ENCODE measurements at places on chromosomes 4 and X. TPM values are rescaled to one million over a fixed set of nuclear protein-coding genes. Genes with fewer than 3 reads are reported as not detected.
A peak's percentile ranks its signal among the peaks of the same experiment; 100 is the strongest.

The EVC gene
- total RNA-seq: 12.9 TPM

DNA sequence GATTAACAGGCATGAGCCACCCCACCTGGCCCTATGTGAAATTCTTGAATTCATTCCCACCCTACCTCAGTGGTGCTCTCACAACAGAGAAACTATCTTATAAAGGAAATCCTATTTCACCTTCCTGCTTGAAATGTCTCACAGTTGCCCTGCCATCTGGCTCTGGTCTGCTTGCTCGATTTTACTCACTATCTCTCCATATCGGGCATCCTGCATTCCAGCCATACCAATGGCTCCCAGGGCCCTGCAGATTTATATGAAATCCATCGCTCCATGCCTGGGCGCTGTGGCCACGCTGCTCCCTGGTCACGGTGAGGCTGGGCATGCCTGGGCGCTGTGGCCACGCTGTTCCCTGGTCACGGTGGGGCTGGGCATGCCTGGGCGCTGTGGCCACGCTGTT, 15.8 kb downstream of the SORBS2 start:
- DNase-seq: no peak

The FANCB gene
- total RNA-seq: 1.8 TPM

The MAGEB5 gene
- not detected for total RNA-seq

DNA sequence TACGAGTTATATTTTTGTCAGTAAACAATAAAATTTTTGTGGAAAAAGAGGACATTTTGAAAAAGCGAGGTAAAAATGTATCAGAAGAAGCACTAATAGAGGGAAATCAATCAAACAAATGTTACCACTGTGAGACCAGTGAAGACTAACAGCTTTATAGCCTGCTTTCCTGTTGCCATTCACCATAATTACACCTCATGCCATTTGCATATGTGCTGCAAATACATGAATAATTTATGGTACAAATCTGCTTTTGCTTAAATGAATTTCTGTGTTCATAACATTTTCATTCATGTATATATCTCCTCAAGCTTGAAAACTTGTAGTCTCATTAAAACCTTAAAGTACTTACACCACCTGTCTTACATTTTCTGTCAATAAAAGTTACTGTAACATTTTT, 830.8 kb downstream of the ADGRL3 start:
- no peak for DNase-seq

DNA sequence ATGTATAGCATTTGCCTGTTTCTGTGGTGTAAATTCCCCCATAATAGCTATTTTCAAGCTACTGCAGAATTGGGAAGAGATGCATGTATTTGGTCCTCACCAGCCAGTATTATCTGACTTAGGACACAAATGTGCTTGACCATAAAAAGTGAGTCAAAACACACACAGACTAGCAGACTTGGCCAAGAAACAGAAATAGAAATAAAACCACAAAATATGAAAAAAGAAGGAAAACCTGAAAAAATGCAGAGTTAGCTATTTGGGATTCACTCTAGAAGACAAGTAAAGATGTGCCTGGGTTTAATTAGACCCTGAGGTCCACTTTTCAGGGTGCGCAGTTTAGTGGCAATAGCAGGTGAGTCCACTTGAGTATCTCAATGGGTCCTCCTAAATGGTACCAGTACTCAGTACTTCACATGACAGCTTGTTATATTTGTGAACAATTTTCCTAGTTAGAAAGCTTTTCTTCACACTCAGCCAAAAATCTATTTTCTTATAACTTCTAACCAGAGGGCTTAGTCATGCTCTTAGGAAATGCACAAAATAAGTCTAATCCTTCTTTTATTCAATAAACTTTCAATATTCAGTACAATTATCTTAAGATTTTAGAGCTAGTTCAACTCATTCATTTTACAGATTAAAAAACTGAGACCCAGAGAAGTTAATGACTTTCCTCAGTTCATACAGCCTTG, 108.7 kb upstream of the JADE1 start:
- DNase-seq: no peak

GRCh38 chr4:85496933-85497332, 22.0 kb downstream of the ARHGAP24 start:
- peak; percentile 96 for DNase-seq

GRCh38 chr4:54971474-54971950, 153.9 kb downstream of the KDR start:
- DNase-seq: peak; percentile 65

DNA sequence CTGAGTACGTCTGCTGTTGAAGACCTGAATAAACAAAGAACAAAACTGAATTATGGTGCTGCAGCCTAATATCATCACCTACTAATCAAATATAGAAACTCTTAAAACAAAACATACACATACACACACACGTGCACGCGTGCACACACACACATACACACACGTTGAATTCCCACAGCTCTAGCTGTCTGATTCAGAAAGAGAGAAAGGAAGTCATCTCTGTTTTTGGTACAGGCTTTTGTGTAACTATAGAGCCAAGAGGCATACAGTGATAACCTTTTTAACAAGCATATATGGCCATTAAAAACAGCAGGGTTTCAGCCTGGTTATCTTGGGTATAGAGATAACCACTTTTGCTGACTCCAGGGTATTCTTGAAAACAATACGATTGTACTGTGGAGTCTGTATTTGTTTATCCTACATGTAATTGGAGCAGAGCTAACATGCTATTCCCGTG, 823.2 kb downstream of the CCSER1 start:
- peak; percentile 37 for DNase-seq

DNA sequence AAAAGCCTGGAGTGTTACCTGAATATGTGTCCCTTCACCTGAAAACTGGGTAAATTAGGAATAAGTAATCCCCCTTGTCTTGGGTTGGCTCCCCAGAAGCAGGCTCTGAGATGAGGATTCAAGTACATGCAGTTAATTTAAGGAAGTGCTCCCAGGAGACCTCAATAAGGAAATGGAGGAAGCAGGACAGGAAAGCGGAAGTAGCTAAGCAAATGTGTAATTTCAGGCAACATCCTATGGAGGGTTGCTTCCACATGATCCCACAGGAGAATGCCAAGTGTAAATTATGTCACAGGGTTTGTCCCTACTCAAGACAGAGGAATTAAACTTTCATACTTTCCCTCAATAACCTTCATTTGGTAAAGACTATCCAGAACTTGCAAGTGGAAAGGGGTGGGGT, 48.1 kb upstream of the ARHGEF6 start:
- DNase-seq: no peak

DNA sequence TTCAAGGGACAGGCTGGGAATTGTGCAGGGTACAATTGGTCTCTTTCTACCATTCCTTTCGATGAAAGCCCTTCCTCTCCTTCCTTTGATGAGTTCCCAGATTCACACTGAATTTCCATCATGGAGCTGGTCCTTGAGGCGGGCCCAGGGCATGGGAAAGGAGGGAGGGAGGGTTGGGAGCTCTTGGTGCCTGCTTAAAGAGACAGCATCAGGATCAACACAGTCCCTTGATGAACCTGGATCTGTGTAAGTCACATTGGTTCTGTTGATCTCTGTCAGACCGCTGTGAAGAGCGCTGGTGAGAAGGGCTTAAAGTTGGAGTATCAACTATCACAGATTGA, 4.4 kb downstream of the PLP1 start:
- no peak for DNase-seq

GRCh38 chrX:53544936-53545335, 110.8 kb upstream of the HSD17B10 start:
- DNase-seq: no peak

DNA sequence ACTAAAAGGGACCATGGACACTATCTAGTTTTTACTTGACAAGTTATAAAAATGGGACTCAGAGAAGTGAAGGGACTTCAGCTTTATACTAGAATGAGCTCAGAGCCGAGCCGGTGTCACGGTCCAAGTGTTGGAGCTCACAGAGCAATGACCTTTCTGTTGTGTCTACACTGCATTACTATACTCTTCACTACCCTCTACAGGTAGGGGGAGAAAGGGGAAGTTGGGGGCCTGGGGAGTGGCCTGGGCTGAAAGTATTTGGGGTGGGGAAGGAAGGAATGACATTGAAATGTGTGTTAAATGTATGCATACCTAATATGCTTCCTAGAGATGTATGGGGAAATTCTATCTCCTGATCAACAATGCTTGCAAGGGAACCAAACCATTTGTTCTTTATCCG, 48.8 kb upstream of the HHIP start:
- no peak for DNase-seq

The IL15 gene
- 0.53 TPM for total RNA-seq

GRCh38 chrX:139932073-139932900, 566 bp downstream of the ATP11C start:
- no peak for DNase-seq

DNA sequence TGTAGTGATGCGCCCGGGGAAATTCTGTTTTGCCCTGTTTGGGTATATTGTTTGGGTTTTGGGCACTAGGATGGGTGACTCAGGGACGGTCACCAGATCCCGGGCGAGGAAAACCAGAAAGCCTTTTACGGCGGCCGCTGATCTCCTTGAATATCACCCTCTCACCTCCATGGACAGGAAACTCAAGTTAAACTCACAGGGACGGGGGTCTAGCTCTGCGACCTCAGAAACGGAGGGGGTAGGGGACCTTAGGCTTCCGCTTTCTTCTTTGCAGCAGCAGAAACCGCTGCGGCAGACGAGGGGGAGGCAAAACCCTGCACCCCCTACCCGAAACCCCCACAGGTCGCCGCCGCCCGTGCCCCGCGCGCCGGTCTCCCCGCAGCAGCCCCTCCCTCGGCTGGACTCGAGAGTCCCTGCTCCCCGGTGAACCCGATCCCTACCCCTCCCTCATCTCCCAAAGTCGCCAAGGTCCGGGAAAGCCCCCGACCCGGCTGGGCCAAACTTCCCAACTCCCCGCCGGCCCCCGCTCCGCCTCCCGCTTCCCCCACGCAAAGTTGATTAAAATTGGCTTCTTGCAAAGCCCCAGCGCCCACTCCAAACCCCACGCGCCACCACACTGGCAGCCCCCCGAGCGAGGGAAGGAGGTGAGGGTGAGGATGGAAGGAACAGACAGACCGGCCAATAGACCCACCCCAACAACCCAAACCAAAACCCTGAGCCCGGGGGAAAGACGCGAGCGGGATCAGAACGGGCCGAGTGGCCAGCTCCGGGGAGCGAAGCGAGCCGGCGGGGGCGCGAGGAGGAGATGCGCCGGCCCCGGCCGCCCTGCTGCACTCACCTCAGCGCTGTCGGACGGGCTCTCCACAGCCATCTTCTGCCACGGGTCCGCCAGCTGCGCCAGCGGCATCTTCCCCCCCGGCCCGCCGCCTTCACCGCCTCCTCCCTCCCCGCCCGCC, 705 bp downstream of the RPS6KA3 start:
- DNase-seq: no peak

DNA sequence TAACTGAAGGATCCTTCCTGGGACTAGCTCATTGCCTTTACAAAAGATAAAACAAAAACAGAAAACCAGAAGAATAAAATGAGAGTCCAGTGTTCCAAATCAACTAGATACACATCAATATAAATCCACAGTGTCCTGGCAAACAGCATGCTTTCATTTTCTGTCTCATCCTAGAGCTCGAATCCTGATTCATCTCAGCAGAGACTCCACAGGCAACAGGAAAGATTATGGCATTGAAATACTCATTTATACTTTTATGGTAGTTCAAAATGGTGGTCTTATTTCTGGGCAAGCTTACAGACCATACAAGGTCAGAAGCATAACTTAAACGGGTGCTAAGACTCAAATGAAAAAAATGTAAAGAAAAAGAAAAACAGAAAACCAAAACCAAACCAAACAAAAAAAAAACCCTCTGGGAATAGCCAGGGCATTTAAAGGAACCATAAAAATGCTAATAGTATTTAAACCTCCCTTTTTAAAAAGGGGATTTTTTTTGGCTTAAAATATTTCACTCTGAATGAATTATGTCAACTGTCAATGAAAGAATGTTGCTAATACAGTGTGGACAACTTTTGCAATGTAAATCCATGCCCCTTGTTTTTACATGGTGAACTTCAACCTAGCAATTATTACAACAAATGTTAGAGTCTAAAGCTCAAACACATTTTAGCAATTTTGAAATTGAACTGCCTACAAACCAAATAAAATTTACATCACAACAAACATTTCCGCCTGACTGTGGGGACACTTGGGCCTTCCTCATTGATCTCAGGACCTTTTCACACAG, 57.9 kb downstream of the GPR101 start:
- no peak for DNase-seq

DNA sequence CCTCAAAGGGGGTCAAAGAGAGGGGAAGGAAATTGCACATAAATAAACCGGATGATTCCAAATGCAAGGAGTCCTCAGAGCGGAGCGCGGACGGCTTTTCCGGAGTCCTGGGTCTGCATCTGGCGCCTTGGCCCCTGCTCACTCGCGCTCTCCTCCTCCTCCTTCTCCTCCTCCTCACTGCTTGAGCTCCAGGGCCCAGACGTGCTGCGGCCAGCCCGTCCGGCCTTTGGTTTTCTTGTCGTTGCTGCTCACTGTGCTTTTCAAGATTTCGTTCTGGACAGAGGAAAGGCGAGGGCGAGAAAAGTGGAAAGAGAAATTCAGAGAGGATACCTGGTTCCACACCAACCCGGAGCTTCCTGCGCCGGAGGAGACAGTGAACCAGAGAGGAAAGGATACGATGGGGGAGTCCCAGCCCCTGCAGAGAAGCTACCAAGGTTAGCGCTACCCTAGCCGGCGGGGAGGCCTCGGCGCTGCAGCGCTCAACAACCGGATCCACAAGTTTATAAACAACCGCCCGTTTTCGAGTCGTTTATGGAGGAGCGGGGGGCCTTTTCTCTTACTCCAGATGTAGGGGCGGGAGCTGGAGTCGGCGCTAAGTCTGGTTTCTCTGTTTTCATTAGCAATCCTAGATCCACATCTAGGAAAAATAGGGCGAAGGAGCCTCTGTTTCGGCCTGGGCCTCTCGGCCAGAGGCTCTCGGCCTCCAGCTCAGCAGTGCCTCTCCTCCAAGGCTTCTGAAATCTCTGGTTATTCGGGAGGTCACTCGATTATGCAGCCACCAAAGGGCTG, 2.7 kb downstream of the HAND2 start:
- no peak for DNase-seq

DNA sequence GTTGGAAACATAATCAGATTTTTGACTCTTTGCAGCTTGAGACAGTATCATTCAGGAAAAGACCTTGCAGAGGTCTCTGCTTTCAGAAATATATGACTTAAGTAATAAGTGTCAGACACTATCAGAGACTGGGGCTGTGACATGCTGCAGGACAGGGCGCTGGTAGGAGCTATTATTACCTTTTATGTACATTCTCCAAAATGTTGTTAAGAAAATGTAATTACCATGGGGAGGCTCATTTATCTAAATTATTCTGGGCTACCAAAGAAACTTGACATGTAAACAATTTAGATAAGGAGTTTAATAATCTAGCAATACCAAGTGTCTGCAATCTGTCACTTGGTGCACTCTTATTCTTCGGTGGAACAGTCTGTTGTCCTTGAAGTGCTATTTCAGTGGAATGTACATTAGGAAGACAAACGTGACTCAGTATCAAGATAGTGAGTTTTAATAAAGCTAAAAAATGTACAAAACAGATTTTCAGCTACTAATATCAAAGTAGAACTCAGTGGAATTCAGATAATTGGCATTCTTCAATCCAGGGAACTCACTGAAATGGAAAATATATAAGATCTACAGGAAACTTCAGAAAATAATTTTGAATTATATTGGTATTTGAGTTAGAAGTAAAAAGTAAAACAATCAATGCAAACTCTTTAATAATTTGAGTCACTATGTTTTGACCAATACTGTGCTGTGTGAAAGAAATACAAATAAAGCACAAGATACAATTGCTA, 214.5 kb downstream of the KCNIP4 start:
- DNase-seq: no peak

- DNase-seq: no peak
Measured at GRCh38 chr4:147749811-147750321, 18.0 kb downstream of the ARHGAP10 start.

Measured in bronchial epithelial cell (primary cell).